ENCODE measurements at places on chromosomes 2 and 18.

DNA sequence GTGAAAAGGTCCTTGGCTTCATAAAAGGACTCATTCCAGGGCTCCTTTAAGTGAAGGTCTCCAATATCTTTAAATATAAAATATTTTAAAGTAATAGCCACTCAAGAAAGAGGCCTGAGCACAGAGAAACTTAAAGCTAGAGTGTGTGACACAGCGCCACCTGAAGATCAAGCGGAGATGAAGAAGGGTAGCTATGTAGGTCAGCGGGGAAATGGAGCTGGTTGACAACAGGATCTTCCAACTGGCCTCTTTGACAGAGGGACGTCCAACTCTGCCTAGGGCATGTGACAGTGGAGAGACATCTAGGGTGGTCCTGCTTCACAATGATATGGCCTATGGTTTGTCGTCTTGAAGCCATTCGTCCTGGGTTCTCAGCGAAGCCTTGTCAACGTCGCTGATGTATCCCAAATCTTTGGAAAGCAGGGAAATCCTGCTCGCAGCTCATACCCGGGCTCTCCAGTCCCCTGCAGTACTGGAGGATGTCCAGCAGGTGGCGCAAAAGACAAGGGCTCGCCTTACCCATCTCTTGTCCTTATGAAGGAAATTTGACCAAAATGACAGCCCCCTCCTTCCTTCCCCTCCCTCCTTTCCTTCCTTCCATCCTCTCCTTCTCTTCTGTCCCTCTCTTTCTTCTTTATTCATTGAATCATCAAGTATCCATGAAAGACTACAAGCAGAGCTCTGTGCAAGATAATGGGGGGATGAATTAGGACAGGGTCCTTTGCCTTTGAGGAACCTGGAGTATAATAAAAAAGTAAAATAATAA is 59.6 kb downstream of the LONRF2 start:
- DNase-seq, result peak; percentile 39

DNA sequence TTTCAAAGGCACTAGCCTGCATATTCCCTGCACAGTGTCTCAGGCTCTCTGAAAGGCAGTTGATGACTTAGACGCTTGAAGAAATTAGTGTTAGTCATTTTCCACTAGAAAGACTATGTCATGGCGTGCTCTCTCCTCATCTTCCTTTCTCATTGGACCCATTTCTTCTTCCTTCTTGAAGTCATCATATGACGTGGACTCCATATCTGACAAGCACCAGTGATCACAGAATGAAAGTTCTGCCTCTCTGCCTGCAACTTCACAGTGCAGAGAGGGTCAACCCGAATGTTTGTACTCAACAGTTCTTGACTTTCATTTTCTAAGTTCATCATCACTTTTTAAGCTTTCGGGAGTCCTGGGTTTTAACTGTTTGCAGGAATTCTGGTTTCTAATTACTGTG is 63.7 kb upstream of the CYRIA start:
- no peak for DNase-seq

DNA sequence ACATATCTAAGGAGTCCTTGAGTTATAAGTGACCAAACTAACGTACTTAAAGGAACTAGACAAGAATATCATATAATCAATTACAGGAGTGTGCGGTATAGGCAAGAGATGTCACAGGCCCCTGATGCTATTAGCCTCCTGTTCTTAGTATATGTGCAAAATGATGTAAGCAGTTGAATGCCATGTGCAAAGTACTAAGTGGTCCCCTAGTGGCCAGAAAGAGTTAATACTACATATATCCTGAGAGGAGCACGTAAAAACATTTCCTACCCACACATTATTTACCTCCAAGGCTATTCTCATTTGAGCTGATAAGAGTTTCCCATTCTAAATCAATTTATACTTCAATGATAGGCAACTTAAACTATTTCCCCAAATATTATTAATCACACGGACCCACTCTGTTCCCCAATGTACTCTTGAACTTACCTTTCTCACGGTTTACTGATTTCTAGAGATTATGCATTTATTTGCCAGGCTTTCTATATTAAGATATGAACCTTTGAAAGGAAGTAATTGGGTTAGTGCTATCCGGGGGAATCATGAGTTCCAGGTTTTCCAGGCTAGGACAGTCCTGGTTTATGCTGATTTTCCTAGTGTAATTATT is 158.0 kb upstream of the KLHL14 start:
- no peak for DNase-seq

DNA sequence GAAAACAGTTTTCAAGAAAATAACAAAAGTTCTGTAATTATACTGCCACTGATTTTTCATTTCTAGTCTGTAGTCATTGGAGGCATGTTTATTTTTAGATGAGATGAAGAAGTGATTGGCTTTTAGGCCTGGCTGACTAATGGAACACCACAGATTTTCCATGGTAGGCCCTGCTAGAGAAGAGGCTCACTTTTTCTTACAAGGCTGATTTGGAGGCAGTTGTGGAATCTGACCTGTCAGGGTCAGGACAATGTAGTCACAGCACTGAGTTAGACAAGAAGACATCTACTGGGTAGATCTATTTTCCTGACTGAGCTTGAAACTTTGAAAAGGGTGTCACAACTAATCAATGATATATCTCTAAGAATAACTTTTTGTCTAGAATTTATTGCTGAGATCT is 43.9 kb downstream of the KDM3A start:
- no peak for DNase-seq

DNA sequence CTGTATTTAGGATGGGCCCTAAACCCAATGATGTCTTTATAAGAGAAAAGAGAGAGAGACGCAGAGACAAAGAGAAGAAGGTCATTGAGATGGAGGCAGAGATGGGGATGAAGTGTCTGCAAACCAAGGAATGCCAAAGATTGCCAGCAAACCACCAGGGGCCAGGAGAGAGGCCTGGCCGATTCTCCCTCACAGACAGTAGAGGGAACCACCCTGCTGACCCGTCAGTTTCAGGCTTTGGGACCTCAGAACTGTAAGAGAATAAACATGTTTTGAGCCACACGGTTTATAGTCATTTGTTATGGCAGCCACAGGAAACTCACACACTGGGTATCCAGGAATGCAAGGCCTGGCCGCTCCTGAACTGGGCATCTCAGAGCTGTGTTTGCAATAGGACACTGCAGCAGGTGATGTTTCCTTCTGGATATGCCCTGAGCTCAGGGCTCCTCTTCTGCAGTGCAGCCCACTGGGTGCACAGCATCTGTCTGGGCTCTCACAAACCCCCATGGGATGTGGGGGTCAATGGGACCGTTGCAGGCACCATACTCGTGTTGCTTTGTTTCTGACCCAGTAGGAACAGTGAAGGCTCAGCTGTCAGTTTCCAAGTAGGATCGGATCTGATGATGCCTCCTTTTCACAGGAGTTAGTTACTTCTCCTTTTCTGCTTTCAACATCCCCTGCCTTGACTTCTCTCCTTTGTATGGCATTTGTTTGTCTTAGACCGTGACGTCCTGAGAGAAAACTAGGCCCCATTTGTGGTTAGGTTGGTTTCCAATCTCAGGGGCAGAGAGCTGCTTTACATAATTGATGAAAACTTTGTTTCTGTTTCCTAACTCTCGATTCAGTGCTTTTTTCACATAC is 20.8 kb downstream of the PTPN18 start:
- no peak for DNase-seq

DNA sequence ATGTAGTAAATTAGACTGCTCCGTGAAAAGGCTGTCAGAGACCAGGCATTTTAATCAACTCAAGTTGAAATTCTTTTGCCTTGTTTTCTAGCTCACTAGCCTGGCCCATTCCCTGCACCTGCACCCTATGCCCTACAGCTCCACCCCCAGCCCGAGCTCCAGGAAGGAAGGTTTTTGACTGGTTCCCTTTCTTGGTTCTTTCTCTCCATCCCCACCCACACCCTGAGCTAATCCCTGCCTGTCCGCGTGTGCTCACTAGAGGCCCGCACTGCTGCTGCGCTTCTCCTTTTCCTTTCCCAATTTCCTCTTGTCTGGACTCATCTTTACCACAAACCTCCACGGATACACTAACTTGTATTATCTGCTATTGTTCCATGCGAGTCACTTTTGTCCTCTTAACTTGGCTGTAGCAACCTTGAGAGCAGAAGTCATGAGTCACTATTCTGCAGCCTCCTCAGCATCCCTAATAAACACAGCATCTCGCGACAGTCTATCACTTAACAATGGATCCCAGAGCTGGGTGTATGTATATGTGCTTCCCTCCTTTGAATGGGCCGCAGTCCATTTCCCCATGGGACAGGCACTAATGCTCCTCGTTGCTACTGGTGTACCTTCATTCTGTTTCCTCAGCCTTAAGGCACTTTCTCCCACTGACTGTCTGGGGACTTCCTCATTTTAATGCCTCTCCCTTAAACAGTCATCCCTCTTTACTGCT is 36.5 kb downstream of the COLEC12 start:
- no peak for DNase-seq

DNA sequence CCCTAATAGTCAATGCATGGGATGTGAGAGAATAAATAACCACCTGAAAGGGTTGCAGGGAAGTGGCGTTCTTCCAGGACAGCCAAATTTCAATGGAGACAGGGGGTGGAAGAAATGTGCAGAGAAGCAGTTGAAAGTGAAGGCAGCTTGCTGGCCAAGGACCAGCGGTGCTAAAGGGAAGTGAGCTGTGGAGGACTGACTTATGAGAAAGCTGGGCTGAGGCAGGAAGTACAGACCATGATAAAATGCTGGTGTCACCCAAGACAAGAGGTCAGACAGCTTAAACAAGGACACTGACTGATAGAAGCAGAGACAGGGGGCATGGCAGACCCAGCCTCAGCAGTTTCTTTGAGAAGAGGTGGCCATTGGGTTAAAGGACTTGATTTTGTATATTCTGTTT is 106.7 kb downstream of the DTNB start:
- no peak for DNase-seq

GRCh38 chr2:169165791-169166190 is 96.4 kb downstream of the DHRS9 start:
- DNase-seq, result no peak

GRCh38 chr2:151459358-151459757 is 49.7 kb downstream of the RIF1 start:
- DNase-seq, result no peak

- DNase-seq, result peak; percentile 90
Measured at GRCh38 chr2:18976168-18976961, 382.1 kb downstream of the OSR1 start.

DNA sequence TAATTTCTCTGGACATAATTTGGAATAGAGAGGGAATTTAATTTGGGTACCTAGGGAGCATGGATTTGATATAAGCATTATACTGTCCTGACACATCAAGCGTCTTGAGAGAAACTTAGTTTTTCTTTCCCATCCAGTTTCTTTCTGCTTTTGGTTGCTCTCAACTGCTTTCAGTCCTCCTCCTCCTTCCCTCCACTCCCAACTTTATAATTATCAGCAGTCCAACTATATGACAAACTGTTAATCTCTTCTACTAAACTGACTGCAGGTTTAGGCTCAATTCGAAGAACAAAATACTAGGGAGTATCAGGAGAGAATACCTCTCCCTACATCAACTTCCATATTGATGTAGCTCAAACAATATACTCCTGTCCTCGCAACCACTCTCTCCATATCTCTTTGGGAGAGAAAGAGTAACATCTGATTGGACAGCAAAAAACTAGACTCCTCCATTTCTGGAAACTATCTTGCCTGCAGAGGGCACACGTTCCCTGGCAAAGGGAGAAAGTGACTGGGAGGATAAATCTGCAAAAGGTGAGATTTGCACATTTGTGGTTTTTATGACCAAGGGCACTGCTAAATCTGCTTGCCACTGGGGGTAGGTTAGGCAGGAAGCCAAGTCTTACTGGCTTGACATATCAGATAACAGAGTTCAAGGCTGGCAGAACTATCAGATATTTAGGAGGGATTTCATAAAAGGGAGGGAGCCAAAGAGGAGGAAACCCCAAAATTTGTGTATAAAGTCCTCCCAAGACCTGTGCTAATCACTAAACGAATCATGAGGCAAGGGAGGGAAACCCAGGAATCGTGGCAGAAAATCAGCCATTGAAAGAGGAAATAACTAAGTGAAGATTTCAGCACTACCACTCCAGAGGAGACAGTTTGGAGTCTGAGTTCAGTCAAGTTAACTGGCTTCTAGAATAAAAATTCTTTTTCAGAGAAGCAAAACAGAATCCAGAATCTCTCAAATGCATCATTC is 40.0 kb downstream of the ICA1L start:
- DNase-seq, result peak; percentile 29

DNA sequence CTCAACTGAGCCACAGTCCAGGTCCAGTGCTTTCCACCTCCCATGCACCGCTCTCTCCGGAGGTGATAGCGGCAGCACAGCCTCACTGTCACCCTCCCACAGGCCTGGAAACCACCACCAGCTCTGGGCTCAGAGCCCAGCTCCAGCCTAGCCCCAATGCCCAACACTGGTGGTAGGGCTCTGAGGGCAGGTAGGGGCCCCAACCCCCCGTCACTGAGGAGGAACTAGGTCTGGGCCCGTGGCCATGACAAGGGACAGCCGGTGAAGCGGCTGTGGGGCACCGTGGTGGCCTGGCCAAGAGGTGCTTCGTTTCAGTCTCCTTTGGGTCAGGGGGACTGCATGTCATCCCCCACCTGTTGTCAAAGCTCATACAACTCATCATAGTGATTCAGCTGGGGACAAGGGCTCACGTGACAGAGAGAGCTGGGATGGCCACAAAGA is 5.5 kb upstream of the TMEM214 start:
- no peak for DNase-seq

GRCh38 chr18:23136326-23137096 is 1.2 kb downstream of the CABLES1 start:
- no peak for DNase-seq

DNA sequence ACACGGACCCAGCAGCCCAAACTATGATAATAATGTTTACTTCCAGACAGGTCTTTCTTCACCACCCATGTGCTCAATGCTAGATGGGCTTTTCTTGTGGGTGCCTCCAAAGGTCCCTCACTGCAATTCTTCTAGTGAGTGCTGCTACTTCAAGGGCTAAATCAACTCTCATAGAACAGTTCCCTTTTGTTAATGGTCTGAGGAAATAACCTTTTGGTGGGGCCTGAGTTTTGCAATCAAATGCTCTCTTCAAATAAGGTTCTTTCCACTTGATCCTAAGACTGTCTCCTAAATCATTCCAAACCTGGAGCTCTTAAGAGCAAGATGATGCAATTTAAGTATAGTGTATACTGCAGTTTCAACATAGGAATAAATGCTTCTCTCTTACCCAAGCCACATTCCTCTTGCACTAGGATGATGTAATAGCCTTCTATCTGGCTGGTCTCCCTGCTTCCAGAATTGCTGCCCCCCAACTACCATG is 6.0 kb downstream of the NEMP2 start:
- no peak for DNase-seq

- no peak for DNase-seq
Measured at GRCh38 chr2:86790134-86790675, 508 bp downstream of the CD8A start.

DNA sequence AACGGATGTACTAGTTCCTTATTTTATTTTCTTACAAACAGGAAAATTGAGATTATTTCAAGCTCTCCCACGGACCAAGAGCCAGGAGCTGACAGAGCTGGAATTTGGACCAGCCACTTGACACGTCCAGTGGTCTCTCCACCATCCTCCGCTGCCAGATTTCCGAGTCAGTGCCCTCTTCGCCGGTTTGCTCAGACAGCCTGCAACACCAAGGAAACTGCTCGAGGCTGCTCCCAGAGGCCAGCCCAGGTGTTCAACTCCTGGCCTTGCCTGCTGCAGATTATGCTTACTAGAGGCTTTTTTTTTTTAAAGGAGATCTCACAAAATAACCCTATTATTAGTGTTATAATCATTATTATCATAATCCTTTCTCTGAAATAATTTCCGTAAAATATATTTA is 779.8 kb downstream of the RNF144A start:
- DNase-seq, result no peak

Data from HS-27A (cell line).